Stimulated activated CD8-positive, alpha-beta memory T cell treated with anti-CD3 and anti-CD28 coated beads, Interleukin-15, amount 100 ng/mL, for 24 hours (primary cell): ENCODE measurements at places on chromosomes 3 and 15.

DNA sequence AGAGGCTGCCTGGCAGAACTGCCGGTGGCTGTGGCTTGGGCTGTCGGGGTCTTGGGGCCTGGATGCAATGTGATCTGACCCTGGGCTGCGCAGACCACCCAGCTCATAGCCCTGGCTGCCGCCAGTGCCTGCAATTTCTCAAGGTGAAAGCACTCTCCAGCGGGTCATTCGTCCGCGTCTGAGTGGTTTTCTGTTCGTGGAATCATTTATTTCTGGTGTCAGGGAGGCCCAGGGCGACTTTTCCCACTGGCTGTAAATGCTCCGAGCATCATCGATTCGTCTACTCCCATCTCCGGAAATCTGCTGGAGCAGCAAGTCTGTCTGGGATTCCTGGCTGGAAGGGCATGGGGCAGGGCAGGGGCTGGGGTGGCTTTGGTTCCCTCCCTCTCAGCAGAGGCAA lies 40.6 kb upstream of the ADPGK start:
- DNase-seq: no peak

DNA sequence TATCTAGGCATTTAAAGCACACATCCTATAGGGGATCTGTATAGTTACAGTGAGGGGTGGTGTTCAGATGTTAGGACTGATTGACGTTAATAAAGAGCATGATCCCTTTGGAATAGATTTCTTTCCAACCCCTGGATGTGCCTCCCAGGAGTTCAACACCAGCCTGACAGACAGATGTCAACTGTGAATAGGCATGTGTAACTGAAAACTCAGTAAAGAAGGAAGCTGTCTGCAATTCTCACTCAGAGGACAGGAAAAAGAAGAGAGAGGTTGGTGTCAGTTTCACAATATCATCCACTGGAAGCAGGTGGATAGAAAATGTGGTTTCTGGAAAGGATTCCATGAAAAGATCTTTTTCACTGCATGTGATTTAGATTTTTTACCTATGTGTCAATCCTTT lies 396.3 kb downstream of the NSUN3 start:
- DNase-seq: no peak

DNA sequence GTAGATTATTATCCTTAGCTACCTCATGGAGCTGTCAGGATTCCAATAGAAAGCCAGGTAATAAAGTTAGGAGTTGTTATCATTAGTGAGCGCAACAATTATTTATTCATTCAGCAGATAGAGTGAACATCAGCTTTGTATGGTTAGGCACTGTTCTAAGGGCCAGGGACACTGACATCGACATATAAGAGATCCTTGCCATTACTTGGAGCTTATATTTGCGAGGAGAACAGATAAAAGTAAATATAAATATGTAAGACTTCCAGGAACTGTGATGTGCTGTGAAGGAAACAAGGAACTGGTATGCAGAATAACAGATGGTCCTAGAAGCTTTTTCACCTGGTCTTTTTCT lies 473 bp downstream of the LSM3 start:
- DNase-seq: no peak

GRCh38 chr3:13710251-13710650 lies 161.3 kb downstream of the FBLN2 start:
- no peak for DNase-seq

GRCh38 chr3:128497305-128498126 lies 4.5 kb upstream of the GATA2 start:
- DNase-seq: peak; percentile 58

- DNase-seq: no peak
Measured at GRCh38 chr3:130671545-130672312, 74.9 kb downstream of the PIK3R4 start.

GRCh38 chr3:115695090-115695489 lies 71.8 kb downstream of the GAP43 start:
- DNase-seq: no peak
